ENCODE measurements at places on chromosomes 1 and 21. TPM values are rescaled to one million over a fixed set of nuclear protein-coding genes. Genes with fewer than 3 reads are reported as not detected.

- no peak overlapping the region for H3K4me3 ChIP-seq
- peaks cover 7% of the 10 kb centered on the region for H3K36me3 ChIP-seq
- no peaks in the 10 kb centered on the region for H3K27me3 ChIP-seq
- H3K4me1 ChIP-seq: no peaks in the 10 kb centered on the region
- DNase-seq: no peak
- H3K27ac ChIP-seq: no peak overlapping the region
Observed at GRCh38 chr1:92623187-92623778, 136.6 kb upstream of the GFI1 start.

DNA sequence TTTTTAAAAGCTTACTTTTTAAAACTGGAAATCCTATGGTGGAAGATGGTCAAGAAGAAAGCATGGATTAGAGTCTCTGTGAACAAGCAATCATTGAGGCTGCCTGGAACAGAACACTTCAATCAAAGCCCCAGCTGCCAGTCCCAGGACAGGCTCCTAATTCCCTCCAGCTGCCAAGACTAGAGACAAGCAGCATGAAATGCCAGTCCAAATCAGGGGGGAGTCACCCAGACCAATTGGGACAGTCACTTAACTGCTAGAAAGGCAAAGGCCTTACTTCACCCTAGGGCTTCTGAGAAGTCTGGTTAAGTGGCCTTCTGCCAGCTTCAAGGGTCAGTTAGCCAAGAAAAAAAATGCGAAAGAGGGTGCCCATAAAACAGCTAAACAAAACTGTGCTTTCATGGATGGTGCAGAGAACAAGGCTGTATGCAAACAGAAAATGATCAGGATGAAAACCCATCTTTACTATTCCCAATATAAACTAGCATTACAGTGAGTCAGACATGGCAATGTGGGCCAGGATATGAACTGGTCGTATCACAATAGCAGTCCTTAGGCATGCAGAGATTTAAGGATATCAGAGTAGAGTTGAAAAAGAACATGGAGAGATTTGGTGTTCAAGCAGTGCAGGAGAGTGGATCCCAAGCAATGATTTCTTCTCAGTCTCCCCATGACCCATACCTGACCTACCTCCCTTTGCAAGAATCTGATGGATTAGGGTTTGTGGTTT, 31.0 kb upstream of the MAN1A2 start:
- H3K4me1 ChIP-seq: peaks cover 4% of the 10 kb centered on the region
- H3K36me3 ChIP-seq: no peaks in the 10 kb centered on the region
- DNase-seq: peak; percentile 74
- no peak overlapping the region for H3K27ac ChIP-seq
- H3K27me3 ChIP-seq: no peaks in the 10 kb centered on the region
- H3K4me3 ChIP-seq: no peak overlapping the region

DNA sequence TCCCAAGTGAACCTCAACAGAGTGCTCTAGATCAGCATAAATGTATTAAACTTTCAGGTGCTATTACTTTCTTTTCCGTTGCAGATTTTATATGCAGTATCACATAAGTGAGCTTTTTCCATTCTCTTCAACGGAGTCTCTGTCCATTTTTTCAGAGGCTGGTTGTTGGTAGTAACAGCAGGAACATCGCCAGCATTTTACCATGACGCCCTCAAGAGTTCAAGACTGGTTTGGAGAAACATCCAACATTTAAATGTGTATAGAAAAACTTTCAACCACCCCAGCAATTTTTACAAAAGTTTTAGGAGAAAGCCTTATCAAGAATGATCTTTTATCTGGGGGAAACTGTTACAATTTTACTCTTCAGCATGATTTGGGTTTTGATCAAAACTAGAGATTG, 117.0 kb downstream of the TGFB2 start:
- H3K27ac ChIP-seq: peak overlapping the region; percentile 61
- no peaks in the 10 kb centered on the region for H3K36me3 ChIP-seq
- no peak overlapping the region for H3K4me3 ChIP-seq

- H3K4me3 ChIP-seq: no peak overlapping the region
- H3K36me3 ChIP-seq: no peaks in the 10 kb centered on the region
- no peak overlapping the region for H3K27ac ChIP-seq
- DNase-seq: no peak
Observed at GRCh38 chr1:159581422-159581821, 6.2 kb upstream of the APCS start.

DNA sequence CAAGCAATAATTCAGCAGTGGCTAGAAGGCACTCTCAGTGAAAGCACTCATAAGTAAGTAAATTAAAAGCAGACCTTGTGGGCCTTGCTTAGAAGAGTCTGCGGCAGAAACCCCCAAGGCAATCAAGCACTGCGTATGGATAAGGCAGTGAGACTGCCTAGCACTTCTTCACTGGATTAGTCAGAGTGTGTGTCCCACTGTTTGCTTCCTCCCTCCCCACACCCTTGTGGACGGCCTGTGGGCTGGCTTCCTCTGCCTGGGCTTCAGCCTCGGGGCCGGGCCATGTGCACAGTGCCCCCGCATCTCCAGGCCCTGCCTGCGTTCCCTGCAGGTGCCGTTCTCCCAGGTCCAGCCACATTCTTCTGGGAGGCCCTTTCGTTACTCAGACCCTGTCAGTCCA, 23.8 kb downstream of the AGT start:
- DNase-seq: no peak
- H3K36me3 ChIP-seq: peaks cover 66% of the 10 kb centered on the region
- H3K4me3 ChIP-seq: no peak overlapping the region
- H3K27ac ChIP-seq: no peak overlapping the region
- no peaks in the 10 kb centered on the region for H3K4me1 ChIP-seq

DNA sequence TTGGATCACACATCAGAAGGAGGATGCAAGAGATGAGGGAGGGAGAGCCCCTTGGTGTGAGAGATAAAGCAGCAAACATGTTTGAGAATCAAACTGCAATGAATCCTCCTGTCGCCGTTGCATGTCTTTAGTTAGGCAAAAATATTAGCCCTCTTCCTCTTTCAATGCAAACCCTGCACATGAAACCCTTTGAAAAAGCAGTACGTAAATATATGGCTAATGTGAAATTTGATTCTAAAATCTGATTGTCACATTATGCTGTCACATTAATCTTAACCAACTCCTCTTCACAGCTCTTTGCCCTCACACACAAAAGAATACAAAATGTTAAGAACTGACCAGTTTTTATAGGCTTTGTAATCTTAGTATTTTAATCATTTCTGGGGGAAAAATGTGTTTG, 63.4 kb downstream of the WDR64 start:
- no peaks in the 10 kb centered on the region for H3K36me3 ChIP-seq
- no peak overlapping the region for H3K4me3 ChIP-seq
- DNase-seq: no peak
- H3K4me1 ChIP-seq: no peaks in the 10 kb centered on the region
- H3K27ac ChIP-seq: no peak overlapping the region

DNA sequence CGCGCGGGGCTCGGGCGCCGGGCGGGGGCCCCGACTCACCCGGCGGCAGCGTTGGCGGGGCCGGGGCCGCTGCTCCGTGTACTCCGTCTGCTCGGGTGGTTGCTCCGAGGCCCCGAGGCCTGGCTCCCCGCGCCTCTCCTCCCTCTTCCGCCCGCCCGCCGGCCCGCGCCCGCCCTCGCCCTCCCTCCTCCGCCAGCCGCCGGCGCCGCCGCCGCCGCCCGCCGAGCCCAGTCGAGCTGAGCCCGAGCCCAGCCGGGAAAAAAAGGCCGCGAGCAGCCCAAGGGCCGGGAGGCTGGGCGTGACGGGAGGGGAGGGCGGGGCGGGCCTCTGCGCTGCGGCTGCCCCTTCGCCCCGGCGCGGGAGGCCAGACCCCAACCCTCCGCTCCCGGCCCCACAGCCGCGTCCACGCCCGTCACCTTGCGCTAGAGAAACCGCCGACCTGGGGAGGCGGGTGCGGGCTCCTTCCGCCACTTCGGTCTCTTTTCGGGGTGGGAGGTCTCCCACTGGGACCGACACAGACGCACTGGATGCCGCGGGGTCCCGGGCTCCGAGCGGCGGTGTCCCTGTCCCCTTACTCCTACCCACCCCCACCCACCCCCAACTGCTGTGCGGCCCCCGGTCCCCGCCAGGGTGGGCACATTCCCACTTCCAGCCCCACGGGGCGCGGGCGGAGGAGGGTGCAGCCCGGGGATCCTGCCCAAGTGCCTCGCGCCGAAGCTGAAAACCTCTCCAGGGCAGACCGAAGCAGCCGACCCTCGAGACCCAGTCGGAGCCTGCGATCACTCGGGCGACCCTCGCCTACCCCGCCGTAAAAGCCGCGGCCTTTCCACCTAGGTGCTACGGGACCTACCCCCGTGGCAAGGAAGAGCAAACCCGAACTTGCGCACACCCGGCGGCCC, at the start of gene CERS2:
Gene CERS2, minus strand, starts transcription at position 256 of the 899 bp plus-strand sequence. CDS start 5,745 bp downstream, outside the sequence.
- H3K27me3 ChIP-seq: no peaks in the 10 kb centered on the region
- H3K4me3 ChIP-seq: peak within 1 kb of the TSS; percentile 98
- peaks cover 75% of the 10 kb centered on the region for H3K4me1 ChIP-seq
- no peak for DNase-seq
- H3K36me3 ChIP-seq: no peaks in the 10 kb centered on the region

- peaks cover 11% of the 10 kb centered on the region for H3K27me3 ChIP-seq
- no peak overlapping the region for H3K27ac ChIP-seq
- no peaks in the 10 kb centered on the region for H3K36me3 ChIP-seq
Observed at GRCh38 chr1:38541223-38541622, 318.3 kb downstream of the RRAGC start.

- H3K36me3 ChIP-seq: no peaks in the 10 kb centered on the region
- H3K4me1 ChIP-seq: no peaks in the 10 kb centered on the region
- H3K4me3 ChIP-seq: no peak overlapping the region
- no peaks in the 10 kb centered on the region for H3K27me3 ChIP-seq
- DNase-seq: no peak
- no peak overlapping the region for H3K27ac ChIP-seq
Observed at GRCh38 chr1:175209493-175209921, 16.9 kb upstream of the KIAA0040 start.

Gene SLC9C2
- not detected for total RNA-seq

Gene GJB4
- total RNA-seq: not detected

Gene ADGRL2
- 89.7 TPM for total RNA-seq

Gene NUAK2
- 0.42 TPM for total RNA-seq

Gene CNR2
- not detected for total RNA-seq
